ENCODE measurements at places on chromosomes 7 and 10. TPM values are rescaled to one million over a fixed set of nuclear protein-coding genes. Genes with fewer than 3 reads are reported as not detected.

GRCh38 chr10:48931188-48931587 lies 8.5 kb downstream of the LRRC18 start:
- no peak for DNase-seq

DNA sequence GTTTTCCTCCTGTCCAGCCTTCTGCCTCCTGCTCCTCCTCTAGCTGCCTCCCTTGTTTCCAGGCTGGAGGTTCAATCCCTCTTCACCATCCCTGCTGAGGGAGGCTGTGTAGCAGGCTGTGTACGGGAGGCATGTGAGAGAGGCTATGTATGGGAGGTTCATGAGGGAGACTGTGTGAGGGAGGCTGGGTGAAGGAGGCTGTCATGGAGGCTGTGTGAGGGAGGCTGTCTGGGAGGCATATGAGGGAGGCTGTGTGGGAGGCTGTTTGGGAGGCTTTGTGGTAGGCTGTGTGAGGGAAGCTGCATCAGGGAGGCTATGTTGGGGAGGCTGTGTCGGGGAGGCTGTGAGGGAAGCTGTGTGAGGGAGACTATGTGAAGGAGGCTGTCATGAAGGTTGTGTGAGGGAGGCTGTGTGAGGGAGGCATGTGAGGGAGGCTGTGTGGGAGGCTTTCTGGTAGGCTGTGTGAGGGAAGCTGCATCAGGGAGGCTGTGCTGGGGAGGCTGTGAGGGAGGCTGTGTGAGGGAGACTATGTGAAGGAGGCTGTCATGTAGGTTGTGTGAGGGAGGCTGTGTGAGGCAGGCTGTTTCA lies 123.7 kb upstream of the RNF32 start:
- no peak for DNase-seq

DNA sequence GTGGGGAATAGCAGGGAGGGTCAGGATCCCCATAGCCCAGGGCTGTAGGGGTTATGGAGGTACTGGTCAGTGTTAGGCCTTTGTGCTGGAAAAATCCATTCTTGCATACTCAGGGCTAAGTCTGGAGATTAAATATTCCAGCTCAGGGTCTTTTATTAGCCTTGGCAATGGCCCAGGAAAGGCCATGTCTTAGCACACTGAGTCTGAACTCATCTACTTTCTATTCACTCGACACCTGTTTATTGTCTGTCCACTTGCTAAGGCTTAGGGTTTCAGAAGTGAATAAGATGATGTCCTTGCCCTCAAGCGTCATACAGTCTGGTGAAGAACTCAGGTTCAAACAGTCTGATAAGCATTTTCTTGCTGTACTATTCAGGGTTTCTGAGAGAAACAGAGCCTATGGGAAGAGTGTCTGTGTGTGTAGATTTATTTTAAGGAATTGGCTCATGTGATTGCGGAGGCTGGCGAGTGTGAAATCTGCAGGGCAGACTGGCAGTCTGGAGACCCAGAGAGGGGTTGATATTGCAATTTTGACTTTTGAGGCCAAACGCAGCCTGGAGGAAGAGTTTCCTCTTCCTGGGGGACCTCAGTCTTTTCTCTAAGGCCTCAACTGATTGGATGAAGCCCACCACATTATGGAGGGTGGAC lies 135.8 kb downstream of the RAMP3 start:
- no peak for DNase-seq

- DNase-seq: peak; percentile 85
These were observed 217.5 kb downstream of the SDK1 start for GRCh38 chr7:3518546-3518945.

DNA sequence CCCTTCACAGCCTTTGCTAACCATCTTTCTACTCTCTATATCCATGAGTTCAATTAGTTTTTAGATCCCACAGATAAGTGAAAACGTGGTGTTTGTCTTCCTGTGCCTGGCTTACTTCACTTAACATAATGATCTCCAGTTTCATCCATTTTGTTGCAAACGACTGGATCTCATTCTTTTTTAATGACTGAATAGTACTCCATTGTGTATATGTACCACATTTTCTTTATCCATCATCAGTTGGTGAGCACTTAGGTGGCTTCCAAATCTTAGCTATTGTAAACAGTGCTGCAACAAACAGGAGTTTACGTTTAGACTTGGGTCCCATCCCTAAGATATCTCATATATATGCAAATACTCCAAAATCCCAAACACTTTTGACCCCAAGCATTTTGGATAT lies 9.1 kb downstream of the CDC123 start:
- DNase-seq: no peak

- no peak for DNase-seq
These were observed 69.8 kb downstream of the CDK6 start for GRCh38 chr7:92766461-92767003.

- no peak for DNase-seq
These were observed 79.8 kb upstream of the ARID5B start for GRCh38 chr10:61821693-61822092.

- DNase-seq: no peak
These were observed 21.4 kb upstream of the ODAD2 start for GRCh38 chr10:28020080-28020860.

DNA sequence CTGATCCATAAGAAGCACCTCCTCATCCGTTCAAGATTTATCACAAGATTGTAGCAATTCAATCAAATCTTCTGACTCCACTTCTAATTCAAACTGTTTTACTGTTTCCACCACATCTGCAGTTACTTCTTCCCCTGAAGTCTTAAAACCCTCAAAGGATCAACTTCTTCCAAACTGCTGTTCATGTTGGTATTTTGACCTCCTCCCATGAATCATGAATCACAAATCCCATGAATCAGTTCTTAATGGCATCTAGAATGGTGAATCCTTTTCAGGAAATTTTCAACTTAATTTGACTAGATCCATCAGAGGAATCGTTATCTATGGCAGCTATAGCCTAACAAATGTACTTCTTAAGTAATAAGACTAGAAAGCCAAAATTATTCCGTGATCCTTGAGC lies 122.3 kb downstream of the IMMP2L start:
- no peak for DNase-seq

DNA sequence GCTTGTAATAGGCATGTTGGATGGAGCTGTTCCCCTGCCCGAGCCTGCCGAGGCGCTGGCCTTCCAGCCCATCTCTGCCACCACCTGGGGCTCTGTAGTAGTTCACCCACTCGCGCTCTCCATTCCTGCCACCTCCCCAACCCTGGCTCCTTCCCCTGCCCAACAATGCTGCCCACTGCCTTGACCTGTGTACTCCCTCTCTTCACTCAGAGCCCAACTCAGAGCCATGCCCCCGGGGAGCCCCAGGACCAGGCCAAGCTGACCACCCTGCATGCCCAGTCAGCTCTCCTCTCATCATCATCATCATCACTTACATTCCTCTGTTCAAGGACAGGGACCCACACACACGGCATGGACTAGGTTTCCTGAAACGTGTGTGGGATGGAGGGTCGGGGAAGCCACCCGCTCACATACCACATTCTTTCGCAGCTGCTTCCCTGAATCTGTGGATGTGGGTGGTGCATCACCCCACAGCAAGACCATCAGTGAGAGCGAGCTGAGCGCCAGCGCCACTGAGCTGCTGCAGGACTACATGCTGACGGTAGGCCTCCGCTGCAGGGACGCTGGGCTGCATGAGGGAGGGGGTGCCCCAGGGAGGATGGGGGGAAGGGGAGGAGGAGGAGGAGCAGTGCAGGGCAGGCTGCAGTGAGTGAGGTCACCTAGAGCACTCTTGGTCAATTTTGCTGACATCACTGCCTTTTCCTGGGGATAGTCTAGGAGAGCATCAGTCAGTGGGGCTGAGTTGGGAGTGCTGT lies 15.6 kb downstream of the NACAD start:
- DNase-seq: no peak

GRCh38 chr10:87716348-87716670 lies 56.6 kb downstream of the PAPSS2 start:
- no peak for DNase-seq

DNA sequence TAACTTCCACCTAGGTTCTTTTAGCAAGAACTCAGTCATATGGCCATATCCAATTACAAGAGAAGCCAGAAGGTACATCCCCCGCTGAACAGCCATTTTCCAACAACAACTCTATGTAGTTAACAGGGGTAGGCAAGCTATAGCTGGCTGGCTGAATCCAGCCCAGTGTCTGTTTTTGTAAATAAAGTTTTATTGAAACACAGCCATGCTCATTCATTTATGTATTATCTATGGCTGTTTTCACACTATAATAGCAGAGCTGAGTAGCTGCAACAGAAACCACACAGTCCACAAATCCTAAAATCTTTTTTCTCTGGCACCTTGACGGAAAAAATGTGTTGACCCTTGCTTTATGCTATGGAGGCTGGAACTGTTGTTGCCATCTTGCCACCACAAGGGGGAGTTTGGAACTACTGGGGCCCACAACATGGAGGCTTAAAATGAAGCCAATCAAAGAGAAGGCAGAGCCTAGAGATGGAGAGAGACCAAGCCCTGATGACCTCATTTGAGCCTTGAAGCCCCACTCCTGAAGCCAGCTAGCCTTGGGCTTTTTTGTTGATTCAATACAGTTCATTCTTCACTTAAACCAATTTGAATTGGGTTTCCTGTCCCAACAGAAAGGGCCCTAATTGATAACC lies 33.3 kb upstream of the XPNPEP1 start:
- peak; percentile 68 for DNase-seq

- DNase-seq: no peak
These were observed 95.0 kb downstream of the UBE3C start for GRCh38 chr7:157233677-157234076.

DNA sequence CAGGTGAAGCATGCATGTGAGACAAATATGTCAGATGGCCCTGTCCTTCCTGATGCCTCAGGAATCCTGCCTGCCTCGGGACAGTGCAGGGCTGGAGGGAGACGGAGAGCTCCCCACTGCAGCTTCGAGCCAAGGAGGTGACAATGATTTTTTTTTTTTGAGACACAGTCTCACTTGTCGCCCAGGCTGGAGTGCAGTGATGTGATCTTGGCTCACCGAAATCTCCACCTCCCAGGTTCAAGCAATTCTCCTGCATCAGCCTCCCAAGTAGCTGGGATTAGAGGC lies 68.8 kb downstream of the OAT start:
- no peak for DNase-seq

DNA sequence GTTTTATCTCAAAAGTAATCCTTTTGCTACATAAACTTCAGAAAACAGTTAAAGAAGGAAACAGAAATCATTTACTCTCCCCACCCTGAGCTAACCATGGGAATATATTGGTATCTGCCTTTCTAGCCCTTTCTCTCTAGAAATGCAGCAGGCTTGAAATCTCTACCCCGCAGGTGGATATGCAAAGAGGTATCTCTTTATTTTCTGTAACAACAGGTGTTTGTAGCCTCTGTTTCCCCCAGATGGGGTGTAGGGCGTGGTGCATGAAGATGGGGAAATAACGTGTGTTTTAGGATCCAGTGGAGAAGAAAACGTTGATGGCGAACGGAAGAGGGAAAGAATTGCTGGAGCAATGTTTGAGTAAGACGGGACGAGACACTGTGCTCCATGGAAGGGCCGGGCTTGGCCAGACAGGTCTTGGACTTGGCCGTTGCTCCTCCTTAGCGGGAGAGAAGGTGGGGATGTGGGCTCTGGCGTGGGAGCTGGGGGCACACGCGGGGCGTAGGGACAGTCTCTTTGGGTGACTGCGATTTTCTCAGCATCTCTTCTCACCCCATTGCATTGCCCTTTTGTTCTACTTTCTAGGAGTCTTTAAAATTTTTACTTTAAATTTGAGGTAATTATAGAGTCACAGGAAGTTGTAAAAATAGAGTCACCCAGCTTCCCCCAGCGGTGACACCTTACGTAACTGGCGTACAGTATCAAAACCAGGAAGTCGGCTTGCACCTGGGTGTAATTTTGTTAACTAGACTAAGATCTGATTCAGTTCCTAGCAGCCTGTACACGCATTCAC lies 82.9 kb downstream of the ELFN1 start:
- no peak for DNase-seq

DNA sequence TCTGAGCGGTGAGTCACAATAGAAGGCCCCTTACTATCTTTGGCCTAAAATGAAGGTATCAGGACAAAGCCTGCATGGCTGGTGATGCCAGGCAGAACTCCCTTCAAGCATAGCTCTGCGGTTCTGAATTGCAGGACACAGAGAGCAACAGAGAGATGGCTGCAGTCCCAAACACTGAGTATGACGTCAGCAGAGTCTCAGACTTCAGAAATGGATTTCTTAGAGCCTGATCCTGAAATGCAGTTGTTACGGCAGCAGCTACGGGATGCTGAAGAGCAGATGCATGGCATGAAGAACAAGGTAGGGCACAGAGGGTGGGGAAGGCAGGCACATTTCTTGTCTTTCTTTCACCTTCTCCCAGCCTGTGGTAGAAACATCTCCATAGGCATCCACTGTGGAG lies 13.5 kb downstream of the CCDC136 start:
- DNase-seq: no peak

- DNase-seq: no peak
These were observed 442.6 kb upstream of the IGFBP3 start for GRCh38 chr7:46363688-46364087.

COPG2 gene
- 39.2 TPM for total RNA-seq

ZP3 gene
- total RNA-seq: 0.97 TPM

C10orf105 gene
- not detected for total RNA-seq

ZNF33B gene
- 5.4 TPM for total RNA-seq

TCTN3 gene
- 46.9 TPM for total RNA-seq

UPK3BL1 gene
- total RNA-seq: 7.2 TPM

CYP2E1 gene
- total RNA-seq: 0.50 TPM

AMZ1 gene
- total RNA-seq: not detected
